ENCODE measurements at places on chromosomes 1 and 21.

DNA sequence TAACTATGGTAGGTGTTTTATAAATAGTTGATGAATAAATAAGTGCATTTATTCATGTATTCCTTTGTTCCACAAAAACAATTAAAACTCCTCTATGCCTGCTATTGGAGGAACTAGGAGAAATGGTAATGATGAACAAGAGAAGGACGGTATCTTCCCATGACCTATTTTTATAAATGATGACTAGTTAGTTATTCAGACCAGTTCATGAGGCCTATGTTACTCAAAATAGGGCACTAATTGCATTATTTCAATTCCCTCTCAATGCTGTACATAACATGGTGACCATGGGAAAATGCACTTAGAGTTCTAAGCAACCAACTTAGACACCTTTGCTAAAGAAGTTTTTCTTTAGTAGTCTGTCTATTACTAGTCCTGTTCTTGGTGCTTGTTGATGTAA is 53.1 kb downstream of the XCL1 start:
- no peak for DNase-seq

GRCh38 chr1:173210283-173210682 is 3.2 kb upstream of the TNFSF4 start:
- no peak for DNase-seq

DNA sequence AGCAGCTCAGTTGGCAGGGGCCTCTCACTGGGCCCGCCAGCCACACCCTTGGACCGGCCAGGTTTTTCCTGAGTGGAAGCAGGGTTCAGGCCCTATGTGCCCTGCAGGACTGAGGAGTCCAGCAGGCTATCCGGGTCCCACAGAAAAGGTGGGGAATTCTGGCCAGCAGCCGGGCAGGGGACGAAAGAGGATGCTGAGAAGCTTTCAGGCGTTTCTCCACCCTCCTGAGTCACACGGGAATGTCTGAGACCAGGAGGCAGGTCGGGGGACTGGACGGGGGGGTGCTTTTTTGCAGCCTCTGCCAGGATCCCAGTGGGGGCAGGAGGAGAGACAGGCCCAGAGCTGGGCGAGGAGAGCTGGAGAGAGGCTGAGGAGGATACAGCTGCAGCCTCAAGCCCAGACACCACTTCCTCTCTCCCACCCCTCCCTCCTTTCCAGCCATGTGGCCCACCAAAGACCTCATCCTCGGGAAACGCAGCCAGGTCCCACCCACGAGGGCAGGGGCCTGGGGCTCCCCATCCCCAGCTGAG is 105.4 kb downstream of the SPSB1 start:
- peak; percentile 99 for DNase-seq

GRCh38 chr1:158396646-158397045 is 2.6 kb downstream of the OR10T2 start:
- DNase-seq, result no peak

- no peak for DNase-seq
Observed at GRCh38 chr1:159827549-159827948, 876 bp downstream of the SLAMF8 start.

GRCh38 chr1:53704304-53704703 is 34.7 kb downstream of the GLIS1 start:
- DNase-seq, result no peak

GRCh38 chr1:71351438-71351837 is 270.6 kb upstream of the ZRANB2 start:
- peak; percentile 5 for DNase-seq

DNA sequence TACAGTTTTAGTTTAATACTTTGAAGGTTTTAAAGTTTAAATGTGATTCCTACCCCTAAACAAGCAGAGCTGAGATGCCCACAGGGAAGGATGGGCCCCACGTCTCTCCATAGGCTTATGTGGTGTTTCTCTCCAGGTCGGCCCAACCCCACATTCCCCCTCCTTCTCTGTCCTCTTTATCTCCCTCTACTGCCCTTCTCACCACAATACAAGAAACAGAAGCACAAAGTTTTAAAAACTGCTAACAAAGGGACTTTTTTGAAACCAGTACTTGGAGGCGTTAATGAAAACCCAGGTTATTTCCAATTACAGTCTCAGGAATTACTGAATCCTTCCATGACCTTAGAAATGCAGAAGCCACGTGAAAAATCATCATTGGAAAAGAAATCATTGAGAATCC is 324.0 kb downstream of the NTNG1 start:
- DNase-seq, result no peak

GRCh38 chr1:226598455-226598849 is 49.9 kb downstream of the STUM start:
- no peak for DNase-seq

- no peak for DNase-seq
Observed at GRCh38 chr1:156414461-156415064, 45.6 kb downstream of the RHBG start.

DNA sequence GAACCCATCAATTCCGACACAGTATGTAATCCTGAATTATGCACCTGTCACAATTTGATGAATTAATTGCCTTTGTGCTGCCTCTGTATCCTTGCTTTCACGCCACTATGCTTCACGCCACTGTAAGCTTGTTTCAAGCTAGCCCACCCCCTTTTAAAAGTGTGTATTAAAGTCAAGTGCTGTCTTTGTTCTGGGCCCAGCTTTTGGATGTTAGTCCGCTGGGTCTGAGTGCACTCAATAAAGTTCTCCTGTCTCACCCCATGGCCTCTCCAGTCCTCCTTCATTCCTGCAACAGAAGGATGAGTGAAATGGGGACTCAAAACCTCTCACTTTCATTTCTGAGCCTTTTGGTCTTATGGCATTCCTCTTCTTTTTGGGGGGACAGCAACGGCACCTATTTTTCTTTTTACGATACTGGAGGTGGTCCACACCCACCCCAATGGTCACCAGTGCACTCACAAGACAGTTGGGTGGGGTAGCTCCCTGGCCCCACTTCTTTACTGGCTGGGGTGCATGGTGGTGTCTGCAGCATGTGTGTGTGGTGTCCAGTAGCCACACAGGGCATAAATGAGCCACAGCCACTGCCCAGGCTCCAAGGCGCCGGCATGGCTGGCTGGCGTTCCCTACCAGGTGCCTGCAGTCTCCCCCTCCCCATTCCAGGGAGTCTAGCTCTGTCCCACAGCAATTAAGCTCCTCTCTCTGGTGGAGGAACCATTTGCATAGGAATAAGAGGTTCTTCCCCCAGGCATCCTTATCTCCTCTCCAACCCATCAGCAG is 1.8 kb downstream of the THEM4 start:
- no peak for DNase-seq

- no peak for DNase-seq
Observed at GRCh38 chr1:228298471-228298870, 90.6 kb downstream of the OBSCN start.

- DNase-seq, result no peak
Observed at GRCh38 chr1:226086776-226087175, 24.3 kb downstream of the H3-3A start.

DNA sequence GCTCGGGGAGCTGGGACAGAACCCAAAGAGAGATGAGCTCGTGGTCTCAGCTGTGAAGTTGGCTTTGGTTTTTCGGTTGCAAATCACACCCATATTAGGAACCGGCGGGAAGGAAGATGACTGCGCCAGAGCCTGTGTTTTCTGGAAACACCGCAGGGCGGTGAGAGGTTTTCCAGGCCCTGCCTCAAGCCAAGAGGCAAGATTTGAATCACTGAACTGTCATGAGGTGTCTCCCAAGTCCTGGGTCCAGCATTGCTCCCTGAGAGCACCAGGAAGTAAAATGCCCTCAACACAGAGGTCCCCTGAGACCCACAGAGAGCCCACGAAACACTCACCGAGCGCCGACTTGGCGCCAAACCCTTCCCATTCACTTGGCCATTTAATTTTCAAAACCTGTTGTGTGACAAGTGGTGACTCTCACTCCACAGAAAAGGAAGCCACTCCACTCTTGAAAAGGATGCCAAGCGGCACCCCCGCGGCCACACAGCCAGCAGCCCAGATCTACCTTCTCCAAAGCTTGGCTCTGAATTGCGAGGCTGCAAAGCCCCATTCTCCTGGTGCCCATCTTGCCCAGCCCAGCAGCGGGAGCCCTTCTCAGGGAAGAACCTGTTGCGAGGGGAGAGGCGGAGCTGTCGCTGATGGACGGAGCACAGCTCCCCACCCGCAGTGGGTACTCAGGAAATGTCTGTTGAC is 99.0 kb upstream of the RUNX3 start:
- DNase-seq, result no peak

- peak; percentile 91 for DNase-seq
Observed at GRCh38 chr21:16124378-16125138, 394.8 kb downstream of the USP25 start.

DNA sequence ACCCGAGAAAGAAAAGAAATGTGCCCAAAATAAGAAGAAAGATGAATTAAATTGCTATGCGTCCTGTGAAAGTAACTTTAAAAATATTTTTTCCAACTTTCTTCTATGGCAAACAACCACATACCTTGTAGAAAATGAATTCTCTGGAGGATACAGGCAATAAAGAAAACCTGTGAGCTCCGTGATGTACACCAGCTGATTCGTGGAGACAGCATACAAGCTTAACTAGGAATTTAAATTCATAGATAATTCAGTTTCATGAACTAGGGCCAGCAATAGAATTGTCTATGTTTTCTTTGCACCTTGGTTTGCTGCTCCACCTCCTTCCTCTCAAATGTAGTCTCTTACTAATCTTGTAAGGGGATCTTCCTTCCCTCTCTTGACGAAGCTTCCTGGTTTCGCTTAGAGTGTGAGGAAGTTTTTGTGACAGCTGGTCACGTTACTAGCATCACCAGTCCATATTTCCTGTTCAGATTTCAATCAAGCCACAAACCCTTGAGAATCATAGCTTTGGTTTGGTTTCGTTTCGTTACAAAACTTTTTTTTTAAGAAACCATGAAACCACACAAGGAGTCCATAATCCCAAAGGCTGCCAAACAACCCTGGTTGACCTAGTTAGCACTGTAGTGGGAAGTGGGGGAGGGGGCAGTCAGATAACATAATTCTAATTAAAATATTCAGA is 35.8 kb downstream of the GREM2 start:
- DNase-seq, result no peak

DNA sequence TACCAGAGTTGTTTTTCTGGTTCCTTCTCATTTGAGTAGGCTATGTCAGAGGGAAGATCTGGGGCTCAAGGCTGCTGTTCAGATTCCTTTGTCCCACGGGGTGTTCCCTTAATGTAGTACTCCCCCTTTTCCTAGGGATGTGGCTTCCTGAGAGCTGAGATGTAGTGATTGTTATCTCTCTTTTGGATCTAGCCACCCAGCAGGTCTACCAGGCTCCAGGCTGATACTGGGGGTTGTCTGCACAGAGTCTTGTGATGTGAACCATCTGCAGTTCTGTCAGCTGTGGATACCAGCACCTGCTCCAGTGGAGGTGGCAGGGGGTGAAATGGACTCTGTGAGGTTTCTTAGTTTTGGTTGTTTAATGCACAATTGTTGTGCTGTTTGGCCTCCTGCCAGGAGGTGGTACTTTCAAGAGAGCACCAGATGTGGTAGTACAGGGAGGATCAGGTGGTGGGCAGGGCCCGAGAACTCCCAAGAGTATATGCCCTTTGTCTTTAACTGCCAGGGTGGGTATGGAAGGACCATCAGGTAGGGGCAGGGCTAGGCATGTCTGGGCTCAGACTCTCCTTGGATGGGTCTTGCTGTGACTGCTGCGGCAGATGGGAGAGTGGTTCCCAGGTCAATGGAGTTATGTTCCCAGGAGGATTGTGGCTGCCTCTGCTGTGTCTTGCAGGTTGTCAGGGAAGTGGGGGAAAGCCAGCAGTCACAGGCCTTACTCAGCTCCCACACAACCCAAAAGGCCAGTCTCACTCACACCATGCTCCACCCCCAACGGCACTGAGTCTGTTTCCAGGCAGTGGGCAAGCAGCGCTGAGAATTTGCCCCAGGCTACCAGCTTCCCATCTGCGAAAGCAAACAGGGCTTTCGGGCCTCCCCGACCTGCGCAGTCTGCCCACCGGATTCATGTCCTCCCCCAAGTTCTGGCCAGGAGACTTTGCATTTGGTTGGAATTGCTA is 64.2 kb downstream of the SERINC2 start:
- DNase-seq, result no peak

DNA sequence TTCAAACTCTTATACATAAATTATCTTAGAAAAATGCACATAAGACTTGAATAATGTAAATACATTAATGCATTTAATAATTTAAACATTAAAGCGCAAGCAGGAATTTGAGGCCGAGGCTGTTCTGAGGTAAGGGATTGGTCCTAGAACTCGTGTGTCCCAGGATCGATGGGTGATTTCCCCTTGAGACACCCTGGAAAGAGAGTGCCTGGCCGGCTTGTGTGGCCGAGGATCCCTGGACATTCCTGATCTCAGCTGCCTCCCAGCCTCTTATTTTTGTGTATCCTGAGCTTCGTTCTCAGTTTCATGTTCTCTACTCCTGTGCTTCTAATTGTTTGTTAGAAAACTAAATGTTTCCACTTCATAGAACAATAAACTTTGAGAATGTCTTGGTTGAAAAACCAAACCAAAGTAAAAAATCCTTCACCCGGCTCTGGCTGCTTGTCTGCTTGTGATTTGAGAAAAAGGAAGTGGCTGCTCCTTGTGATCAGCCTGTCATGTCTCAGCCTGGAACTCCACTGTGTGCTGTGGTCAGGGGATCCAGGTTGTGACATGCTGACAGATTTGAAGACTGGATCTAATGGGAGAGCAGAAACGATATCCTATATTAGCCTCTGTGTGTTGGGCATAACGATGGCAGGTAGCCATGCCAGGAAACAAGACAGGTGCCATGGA is 40.7 kb downstream of the PEX14 start:
- DNase-seq, result no peak

DNA sequence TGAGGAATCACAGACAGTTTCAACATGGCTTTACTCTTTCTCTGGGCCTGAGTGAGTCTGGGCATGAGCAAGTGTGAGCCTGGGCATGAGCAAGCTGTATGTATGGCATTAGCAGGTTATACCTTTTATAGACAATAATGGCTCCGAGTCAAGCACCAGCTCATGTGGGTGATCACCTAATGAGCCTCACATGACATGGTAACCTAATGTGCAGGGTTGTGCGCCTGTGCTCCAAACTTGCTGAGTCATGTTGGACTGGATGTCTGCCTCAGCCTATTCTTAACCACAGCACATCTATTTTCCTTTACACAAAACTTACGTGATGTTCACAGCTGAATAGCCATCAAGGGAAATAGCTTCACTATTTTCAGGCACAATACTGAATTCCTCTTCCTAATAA is 236.2 kb upstream of the NRIP1 start:
- DNase-seq, result no peak

DNA sequence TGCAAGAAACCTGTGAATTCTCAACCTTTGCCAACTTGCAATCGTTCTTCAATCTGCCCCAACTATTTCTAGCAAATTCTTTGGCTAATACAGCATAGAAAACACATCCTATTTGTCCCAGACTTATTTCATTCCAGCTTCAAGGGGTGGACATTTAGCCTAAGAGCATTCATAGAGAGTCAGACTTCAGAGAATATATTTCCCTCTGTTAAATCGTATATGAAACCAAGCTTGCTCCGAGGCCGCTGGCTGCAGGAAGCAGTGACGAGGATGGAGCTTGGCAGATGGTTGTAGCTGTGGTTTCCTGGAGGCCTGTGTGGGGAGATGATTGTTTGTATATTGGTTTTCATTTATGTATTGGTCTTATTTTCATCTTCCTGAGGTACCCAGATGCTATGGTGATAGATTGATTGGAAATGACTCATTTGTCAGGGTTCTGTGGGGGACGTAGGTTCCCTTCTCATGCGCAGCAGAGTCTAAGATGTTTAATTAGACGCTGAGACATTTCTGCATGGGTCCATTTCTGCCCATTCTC is 26.1 kb downstream of the MAN1C1 start:
- DNase-seq, result peak; percentile 69

- DNase-seq, result no peak
Observed at GRCh38 chr1:153774780-153775457, at the start of gene SLC27A3. Gene SLC27A3 (plus strand): TSS chr1:153775407. CDS start chr1:153775498, 91 bp downstream.

- DNase-seq, result peak; percentile 43
Observed at GRCh38 chr1:244444854-244445253, 6.9 kb downstream of the ADSS2 start.
